ENCODE measurements at places on chromosomes 5 and 9.

DNA sequence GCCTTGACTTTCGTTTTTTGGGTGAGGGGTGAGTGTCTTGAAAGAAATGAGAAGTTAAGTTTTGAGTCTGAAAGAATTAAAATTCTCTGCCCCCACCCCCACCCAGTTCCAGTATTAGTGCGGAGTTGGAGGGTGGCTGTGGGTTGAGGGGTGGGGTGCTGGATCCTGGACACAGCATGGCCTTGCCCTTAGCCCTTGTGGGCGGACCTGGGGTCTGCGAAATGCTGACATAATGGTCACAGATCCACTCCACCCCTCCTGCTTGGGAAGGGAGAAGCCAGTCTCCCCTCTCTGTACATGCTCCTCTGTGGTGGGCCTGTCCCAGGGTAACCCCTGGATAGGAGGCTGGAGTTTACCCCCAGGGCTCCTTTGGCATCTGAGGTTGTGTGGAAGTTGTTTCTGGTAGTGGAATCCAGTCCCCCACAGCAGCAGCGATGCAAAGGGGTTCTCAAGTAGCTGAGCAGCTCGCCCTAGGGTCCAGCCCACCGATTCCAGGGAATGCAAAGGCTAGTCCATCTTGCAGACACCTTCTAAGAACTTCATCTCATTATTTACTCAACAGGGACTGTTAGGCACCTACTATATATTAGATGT, 42.8 kb upstream of the TCF7 start:
- DNase-seq, result no peak

DNA sequence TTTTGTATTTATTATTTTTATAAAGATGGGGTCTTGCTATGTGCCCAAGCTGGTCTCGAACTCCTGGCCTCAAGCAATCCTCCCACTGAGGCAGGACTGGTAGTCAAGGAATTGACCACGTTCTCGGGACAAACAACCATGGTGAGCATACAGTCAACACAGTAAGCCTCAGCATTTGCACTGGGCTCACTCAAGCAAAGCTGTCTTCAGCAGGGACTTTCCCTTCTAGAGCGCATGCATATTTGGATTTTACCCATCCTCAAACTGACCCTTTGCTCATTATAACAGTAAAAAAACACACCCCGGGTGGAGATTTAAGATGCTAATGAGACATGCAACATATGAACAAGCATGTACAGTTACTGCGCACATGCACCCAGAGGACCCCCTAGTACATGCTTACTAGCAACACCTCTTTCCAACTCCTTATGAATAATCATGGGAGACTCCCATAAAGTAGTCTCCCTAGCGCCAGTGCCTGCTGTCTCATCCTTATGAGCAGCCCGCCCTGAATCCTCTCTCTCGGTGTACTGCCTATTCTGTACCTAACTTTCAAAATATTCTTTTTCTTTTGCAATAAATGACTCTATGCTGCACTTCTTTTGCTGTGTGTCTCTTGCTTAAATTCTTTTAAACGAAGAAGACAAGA, 41.5 kb downstream of the C5orf22 start:
- no peak for DNase-seq

DNA sequence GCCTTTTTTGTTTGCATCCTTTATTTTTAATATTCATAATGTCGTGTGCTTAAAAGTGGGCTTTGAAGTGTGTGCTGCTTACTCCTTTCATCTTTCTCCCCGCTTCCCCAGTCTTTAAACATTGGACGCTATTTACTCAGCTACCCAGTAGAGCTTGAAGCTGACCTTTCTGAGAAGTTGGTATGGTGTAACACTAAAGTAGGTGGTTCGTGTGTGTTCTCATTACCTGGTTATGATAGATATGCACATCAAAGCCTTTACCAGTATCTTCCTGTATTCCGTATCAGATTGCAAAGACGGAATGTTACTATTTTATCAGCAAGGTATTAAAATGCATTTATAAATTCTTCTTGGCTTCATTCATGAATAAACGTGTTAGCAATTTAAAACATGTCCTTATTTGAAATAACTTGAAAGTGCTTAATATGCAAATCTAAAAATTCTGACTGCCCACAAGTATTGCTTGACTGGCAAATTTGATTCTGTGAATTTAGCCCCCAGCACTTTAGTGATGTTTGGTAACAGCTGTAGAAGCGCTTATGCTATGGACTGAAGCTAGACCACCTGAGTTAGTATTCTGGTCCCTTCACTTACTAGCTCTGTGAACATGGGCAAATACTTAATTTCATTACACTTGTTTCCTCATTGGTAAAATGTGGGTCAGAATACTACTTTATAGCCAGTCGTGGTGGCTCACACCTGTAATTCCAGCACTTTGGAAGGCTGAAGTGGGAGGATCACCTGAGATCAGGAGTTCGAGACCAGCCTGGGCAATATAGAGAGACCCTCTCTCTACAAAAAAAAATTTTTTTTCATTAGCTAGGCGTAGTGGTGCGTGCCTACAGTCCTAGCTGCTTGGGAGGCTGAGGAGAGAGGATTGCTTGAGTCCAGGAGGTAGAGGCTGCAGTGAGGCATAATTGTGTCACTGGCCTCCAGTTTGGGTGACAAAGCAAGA, 1.7 kb downstream of the RRAGA start:
- DNase-seq, result no peak

- DNase-seq, result no peak
Measured at GRCh38 chr5:177609076-177610059, 9.4 kb downstream of the B4GALT7 start.

- DNase-seq, result no peak
Measured at GRCh38 chr9:27361492-27361891, 64.5 kb upstream of the EQTN start.

Data from SK-N-DZ (cell line).